Pancreas (tissue), 10 donors: ENCODE measurements at places on chromosomes 4 and X. TPM values are rescaled to one million over a fixed set of nuclear protein-coding genes. Genes with fewer than 3 reads are reported as not detected.

GRCh38 chrX:103780336-103781061, 3.9 kb downstream of the PLP1 start:
- DNase-seq = no peak

DNA sequence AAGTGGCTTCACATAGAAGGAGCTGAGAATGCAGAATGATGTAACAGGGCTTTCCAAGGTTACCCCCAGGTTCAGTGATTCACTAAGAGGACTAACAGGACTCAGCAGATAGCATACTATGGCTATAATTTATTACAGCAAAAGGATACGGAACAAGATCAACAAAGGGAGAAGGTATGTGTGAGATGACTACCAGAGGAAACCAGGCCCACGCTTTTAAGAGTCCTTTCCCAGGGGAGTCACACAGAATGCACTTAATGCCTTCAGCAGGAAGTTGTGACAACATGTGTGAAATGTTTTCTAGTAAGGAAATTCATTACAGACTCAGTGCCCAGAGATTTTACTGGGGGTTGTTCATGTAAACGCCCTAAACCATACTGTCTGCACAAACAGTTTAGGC, 373.6 kb upstream of the MAGEB2 start:
- DNase-seq = no peak

- no peak for DNase-seq
Observed at GRCh38 chr4:93855926-93856325, 27.4 kb downstream of the ATOH1 start.

GRCh38 chr4:83780053-83780733, 244.3 kb downstream of the GPAT3 start:
- DNase-seq = no peak

- no peak for DNase-seq
Observed at GRCh38 chrX:856566-857290, 226.1 kb downstream of the SHOX start.

GRCh38 chr4:56055027-56055977, 106.6 kb downstream of the CEP135 start:
- no peak for DNase-seq

- no peak for DNase-seq
Observed at GRCh38 chrX:126770179-126770578, 49.4 kb upstream of the PRR32 start.

GRCh38 chr4:93710847-93711430, 117.6 kb upstream of the ATOH1 start:
- no peak for DNase-seq

DNA sequence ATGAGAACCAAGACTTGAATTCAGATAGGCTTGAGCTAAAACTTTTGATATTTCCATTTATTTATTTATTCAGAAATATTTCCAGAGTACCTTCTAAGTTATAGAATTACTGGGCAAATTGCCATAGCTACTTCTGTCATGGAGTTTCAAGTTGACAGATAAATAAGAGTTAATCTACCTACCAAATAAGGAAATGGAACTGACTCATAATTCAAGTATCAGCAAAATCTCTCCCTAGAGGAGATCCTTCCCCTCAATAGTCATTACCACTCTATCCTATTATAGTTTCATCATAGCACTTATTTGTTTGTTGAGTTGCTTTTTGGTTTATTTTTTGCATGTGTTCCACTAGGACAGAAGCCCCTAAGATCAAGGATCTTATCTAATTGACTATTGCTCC, 48.8 kb upstream of the CCSER1 start:
- no peak for DNase-seq

DNA sequence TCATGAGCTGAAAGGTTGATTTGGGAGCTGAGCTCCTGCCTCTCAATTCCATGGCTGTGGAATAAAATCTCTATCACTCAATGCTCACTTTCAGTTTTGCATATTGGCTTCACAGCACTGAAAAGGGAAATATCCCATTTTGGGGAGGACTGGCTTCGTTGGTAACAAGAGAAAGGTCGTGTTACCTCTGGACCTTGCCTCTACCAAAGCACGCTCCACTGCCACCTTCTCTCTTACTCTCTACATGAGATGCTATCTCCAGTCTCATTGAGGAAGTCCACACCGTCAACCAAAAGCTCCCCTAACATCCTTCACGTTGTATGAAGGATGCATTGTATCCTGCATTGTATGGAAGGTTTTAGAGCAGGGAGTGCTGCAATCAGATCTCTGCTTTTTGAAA, 195.0 kb upstream of the LDB2 start:
- no peak for DNase-seq

Gene DCHS2
- 0.09 TPM for total RNA-seq

Gene TCEAL7
- 0.12 TPM for total RNA-seq

Gene ZC4H2
- total RNA-seq = 2.7 TPM

Gene OTUD6A
- total RNA-seq = not detected
